Right lobe of liver (tissue), 6 donors: ENCODE measurements at places on chromosomes 2 and 18. TPM values are rescaled to one million over a fixed set of nuclear protein-coding genes. Genes with fewer than 3 reads are reported as not detected.

DNA sequence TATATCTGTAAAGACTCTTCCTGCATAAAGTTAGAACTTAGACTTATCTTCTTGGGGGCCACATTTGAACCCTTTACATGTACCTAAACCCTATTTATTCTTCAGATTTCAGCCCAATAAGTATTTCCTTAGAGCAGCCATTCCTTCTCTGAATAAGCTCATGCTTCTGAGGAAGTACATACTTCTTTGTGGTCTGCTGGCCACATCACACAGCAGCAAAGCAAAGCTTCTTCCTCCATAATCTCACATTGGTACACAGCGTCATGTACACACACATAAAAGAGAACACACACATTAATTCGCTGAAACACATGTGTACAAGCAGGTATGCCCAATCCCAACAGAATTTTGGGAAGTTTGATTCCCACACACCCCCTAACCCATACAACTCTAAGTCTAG is 331.0 kb downstream of the CDH2 start:
- DNase-seq = no peak

DNA sequence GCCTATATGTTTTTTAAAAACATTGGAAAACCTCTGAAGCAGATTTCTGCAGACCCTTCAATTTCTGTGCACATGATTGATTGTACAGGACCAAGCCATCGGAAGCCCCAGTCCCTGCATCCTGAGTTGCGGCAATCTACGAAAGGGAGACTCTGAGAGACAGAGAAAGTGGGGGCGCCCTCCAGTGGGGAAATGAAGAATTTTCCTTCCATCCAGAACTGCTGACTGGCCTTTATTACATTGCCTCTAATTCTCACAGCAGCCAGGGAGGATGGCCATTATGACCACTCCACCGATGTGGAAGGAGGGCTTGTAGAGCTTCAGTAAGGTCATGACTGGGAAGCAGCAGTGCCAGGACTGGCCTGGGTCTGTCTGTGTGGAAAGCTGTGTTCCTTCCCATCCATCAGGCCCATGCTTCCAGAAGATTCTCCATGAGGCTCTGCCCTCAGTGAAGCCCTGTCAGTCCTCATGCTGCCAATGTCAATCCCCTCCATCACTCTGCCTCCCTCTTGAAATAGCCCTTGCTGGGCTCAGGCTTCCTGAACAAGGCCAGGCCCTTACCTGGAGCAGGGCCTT is 20.0 kb upstream of the RESP18 start:
- no peak for DNase-seq

DNA sequence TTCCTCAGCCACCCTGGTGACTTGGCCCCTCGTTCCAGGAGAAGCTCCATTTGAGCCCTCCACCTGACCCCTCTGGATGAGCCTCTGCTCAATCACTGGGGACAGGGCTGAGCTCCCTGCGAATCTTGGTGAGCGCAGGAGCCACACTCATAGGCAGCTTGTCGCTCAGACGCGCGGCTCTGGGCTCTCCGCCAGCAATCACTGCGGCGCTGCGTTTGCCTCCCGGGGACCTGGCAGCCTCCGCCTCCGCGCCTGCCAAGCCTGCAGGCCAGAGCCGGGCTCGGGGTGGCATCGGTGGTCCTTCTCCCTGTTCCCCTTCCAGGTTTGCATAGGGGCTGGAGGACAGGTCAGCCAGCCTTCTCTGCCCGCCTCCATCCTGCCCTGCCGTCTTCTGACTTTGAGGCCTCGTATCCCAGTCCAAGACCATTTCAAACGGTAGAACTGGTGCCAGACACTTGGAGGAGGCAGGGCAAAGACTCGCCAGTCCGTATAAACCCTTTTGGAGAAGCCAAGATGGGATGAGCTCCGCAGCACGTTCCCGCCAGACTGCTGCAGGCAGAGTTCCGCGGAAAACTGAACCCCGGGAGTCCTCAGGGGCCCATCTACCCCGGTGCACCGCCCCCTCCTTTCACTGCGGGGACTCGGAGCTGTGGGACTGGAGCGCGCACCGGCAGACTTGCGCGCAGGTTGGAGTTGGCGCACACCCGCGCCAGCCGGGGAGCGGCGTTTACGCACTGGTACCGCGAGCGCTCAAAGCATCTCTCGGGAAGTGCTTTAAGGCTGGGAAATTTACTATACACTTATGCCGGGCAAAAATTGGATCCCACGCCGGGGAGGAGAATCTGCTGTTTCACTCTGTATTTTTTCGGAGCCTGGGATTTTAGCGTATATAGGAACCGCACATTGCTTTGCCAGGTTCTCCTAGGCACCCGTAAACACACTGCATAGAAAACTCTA is 1.1 kb upstream of the TACR1 start:
- peak; percentile 84 for DNase-seq

GRCh38 chr2:40384714-40385113 is 67.2 kb downstream of the SLC8A1 start:
- no peak for DNase-seq

GRCh38 chr2:55035716-55036115 is 14.5 kb downstream of the RTN4 start:
- DNase-seq = no peak

DNA sequence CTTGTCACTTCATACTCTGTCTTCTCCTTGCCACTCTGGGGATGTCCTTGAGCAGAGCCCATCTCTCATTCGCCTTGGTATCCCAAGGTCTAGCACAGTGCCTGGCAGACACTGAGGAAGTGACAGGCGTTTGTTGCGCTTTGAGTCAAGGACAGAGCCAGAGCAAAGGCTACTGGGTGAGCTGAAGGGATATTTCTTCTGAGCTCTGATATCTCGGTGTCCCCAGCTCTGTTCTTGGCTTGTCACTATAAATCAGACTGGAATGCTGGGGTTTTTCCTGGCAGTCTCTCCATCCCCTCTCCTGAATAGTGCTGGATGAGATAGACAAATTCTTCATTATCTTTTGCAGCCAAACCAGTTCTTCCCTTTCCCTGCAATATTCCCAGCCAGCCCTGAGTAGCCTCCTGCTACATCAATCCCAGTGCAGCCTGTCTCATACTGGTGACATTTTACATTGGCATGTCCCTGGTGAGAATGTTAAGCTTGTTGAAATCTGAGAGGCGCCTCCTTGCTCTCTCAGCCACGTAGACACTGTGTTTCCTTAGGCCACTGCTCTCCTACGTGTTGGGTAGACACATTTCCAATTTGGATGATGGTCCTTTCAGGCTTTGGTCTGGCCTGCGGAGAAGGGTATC is 61.7 kb downstream of the CTIF start:
- no peak for DNase-seq

The ARHGAP15 gene
- total RNA-seq = 8.2 TPM
